ENCODE measurements at places on chromosomes 12 and 14. TPM values are rescaled to one million over a fixed set of nuclear protein-coding genes. Genes with fewer than 3 reads are reported as not detected.

TGM1 gene
- total RNA-seq = 29.0 TPM

ST8SIA1 gene
- 10.2 TPM for total RNA-seq

TEAD4 gene
- 37.4 TPM for total RNA-seq

HNF1A gene
- total RNA-seq = not detected

EAPP gene
- 43.0 TPM for total RNA-seq

C12orf56 gene
- total RNA-seq = 0.92 TPM

CLEC1A gene
- total RNA-seq = 2.7 TPM

DAO gene
- total RNA-seq = not detected

MIP gene
- not detected for total RNA-seq

All from tongue (tissue), 3 donors.